ENCODE measurements at places on chromosomes 4 and X.
A peak's percentile ranks its signal among the peaks of the same experiment; 100 is the strongest.

- no peak for DNase-seq
Observed at GRCh38 chr4:163693776-163694175, 199.3 kb downstream of the TMA16 start.

DNA sequence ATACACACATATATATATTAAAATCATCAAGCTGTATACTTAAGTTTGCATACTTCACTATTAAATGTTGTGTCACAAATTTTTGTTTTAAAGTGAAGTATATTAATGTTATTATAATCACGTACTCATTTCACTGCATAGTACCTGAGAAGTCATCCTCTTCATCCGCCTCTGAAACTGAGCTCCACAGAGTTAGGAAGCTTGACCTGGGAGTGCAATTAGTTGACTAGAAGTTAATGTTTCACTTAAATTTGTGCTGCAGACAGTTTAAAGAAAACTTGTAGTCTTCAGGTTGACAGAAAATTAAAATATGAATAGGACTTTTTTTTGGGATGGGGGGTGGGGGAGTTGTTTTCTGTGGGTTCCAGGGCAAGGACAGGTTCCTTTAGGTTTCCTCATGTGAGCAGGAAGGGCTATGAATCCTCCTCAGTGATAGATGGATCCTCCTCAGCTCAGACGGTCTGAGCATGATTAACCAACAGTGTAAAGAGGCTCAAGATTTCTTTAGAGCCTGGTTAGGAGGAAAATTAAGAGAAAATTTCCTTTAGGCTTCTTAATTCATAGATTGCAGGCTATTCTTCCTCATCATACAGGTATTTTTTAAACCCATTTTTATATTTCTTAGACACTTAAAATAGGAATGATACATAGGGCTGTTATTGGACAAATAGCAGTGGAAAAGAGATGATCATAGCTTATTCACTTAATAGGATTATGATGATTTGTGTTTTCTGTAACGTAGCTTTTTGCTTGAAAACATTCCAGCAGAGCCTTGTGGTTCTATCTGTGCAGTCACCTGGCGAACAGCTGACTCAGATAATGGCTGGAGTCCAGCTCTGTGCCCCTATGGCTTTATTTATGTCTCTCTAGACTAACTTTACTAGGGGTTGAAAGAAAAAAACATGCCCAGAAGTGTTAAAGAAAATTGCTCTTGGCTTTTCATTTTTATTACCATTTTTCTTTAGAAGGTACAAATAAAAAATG is 102.7 kb downstream of the SLC4A4 start:
- DNase-seq = no peak

- no peak for DNase-seq
Observed at GRCh38 chr4:143736861-143737260, 36.4 kb upstream of the FREM3 start.

- no peak for DNase-seq
Observed at GRCh38 chr4:183011213-183011907, 87.7 kb upstream of the WWC2 start.

- peak; percentile 2 for DNase-seq
Observed at GRCh38 chr4:1194010-1194900, 21.9 kb upstream of the SPON2 start.

DNA sequence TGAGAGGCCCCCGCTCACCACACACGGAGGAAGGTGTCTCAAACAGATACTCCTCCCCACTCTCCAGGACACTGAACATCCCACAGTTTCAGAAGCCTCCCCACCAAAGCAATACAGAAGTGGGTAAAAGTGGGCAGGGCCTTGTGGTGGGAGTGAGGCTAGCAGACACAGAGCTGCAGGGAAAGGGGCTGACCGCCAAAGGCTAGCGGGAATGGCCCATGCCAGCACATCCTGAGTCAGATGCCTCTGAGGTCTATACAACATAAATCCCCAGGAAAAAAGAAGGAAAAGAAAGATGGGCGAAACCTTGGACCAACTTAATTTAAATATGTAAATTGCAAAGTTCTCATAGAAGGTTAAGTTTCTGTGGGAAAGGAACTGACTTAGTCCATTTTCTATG is 21.9 kb upstream of the ARHGAP10 start:
- no peak for DNase-seq

DNA sequence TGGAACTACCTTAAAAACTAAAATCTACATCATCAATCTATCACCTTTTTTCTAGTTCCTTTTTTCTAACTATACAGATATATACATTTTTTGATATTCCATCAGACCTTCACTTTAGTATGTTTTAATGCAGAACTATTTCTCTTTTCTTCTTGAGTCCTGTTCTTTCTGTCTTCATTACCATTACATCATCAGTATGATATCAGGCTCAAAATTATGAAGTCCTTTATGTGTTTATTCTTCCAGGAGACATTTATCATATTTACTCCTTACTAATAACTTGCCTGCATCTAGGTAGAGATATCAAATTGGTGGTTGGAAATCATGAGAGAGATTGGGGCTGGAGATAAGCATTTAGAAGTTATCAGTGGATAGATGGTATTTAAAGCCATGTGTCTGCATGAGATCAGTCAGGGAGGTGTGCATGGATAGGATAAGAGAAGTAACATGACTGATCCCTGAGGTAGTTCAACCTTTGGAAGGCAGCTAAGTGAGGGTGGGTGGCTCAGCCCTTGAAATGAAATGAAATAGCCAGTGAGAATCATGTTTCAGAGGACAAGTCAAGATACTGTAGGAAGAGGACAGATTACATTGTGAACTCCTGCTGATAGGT is 43.1 kb downstream of the MRPL1 start:
- DNase-seq = no peak

Data from stimulated activated naive CD8-positive, alpha-beta T cell treated with anti-CD3 and anti-CD28 coated beads, Interleukin-15, Interleukin-2, amounts not matched to agents 100 U/mL and 50 U/mL, for 24 hours (primary cell).